Amniotic stem cell (primary cell): ENCODE measurements at places on chromosomes 3 and 15.

DNA sequence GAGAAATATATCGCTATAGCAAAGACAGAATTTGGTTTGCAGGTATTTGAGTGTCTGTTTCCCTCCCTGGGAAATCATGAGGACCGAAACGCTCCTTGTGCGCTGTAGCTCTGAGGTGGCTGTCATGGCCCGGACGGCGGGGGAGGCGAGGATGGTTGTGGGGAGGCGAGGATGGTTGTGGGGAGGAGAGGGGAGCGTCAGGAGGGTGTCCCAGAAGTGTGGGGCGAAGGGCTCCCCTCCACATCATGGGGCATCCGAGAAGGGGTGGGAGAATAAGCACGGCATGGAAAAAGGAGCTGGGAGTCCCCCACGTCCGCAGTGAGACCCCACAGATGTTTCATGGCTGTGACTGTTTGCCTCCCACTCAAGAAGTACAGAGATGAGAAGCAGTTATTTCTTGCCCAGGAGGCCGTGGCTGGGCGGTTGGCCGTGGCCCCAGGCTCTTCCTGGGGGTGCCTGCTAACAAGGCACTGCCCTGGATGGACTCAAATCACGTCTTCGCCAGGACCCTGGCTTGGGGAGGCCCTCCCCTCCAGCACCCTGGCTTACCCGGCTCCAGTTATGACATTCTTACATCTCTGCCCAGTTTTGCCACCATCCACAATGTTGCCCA lies 947 bp upstream of the ATP10A start:
- no peak for DNase-seq

DNA sequence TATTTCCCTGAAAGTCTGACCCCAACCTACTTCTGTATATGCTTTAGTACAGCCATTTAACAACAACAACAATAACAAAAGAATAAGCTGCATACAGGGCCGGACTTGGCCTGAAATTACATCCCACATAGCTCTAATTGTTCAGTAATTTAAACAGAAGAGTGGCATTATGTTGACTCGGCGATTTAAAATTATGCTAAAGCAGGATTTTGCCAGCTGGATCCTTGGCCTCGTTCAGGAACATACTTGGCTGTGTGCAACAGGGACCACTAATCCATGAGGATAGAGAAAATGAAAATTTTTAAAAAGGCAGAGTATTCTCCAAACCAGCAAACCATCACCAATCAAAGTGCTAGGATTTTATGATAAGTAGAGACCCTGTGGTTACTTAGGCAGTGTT lies 433.1 kb upstream of the RBMS3 start:
- no peak for DNase-seq

DNA sequence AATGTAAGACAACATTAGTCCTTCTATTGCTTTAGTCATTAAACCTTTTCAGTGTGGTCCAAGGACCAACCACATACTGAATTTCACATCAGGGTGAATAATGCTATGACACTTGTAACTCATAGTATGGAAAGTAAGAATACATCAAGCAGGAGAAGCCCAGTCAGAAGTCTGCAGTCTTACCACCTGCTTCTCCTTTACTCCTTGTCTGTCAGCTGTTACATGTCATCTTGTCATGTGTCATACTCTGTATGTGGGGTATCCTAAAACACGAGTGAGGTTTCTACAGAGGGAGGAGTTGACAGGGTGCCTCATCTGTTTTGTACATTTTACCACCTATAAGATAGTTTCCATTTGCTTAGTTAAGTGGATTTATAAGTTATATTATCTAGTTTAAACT lies 32.8 kb upstream of the EID1 start:
- no peak for DNase-seq

DNA sequence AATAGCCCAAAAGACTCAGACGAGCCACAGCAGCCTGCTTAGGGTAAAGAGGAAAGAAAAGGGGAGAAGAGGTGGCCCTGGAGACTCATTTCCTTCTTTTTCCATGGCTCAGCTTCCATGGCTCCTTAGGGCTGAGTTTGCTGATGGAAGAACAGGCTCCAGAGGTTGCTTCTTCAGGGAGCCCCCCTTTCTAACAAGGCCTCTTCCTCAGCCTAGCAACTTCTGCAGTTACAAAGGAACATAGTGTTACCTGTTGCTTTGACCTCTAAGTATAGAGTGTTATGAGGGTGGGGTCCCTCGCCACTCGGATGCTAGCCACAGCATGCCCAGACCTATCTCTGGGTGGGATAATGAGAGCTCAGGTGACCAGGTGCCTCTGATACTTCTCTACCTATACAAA lies 43.2 kb upstream of the SPESP1 start:
- DNase-seq: no peak

GRCh38 chr3:113287803-113288648 lies 76.7 kb downstream of the BOC start:
- DNase-seq: peak; percentile 41

GRCh38 chr15:66770518-66771350 lies 68.7 kb downstream of the SMAD6 start:
- no peak for DNase-seq

- DNase-seq: no peak
Observed at GRCh38 chr15:99176757-99177156, 71.9 kb downstream of the SYNM start.

DNA sequence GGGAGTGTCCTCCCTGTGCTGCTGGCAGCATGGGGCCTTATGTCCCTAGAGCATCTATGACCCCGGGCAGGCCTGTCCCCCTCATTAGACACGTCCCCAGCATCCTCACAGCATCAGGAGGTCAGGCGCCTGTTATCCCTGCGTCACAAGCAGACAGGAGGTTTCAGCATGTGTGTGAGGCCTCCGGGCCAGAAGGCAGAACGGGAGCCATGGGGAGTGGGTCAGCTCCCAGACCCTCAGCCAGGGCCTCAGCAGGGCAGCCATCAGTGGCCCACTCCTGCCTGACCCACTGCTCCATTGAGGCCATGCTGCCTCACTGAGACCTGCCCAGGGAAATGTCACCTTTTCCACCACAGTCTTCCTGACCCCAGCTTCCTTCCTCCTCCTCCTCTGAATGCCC lies 71.6 kb downstream of the DNAJB8 start:
- DNase-seq: no peak

GRCh38 chr3:8112587-8112986 lies 389.0 kb upstream of the LMCD1 start:
- no peak for DNase-seq

DNA sequence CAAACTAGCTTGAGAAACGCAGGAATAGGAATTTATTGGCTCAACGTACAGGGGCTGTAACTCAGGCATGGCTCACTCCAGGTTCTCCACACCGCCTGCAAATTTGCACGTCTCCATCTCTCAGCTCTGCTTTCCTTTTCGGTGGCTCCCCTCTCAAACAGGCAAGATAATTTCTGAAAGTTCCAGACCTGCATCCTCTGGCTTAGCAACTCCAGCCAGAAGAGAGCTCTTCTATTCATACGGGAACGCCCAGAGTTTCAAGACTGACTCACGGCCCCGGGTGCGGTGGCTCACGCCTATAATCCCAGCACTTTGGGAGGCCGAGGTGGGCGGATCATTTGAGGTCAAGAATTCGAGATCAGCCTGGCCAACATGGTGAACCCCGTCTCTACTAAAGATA lies 139.7 kb upstream of the BNIP2 start:
- DNase-seq: no peak

DNA sequence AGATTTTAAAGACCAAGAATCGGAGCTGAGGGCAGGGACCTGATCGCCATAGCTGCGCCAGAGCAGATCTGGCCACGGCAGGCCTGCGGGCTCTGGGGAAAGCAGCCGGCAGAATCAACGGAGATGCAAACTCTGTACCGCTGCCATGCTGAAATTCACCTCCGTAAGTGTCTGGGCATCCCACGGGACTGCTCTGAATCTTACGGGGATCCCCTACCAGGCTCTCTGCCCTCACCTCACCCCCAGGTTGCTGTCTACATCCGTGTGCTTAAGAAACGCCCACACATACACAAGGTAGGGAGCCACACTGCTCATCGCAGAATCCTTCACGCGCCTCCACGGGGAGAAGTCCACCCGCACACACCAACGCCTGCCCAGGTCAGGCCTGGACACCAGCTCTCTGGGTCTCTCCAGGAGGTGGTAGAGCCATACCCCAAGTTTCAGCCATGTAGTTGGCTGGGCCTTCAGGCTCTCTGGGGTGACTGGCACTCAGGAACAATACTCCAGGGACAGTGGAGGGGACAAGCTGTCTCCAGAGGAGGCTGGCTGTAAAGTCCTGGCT lies 33.5 kb downstream of the FAM174B start:
- no peak for DNase-seq

DNA sequence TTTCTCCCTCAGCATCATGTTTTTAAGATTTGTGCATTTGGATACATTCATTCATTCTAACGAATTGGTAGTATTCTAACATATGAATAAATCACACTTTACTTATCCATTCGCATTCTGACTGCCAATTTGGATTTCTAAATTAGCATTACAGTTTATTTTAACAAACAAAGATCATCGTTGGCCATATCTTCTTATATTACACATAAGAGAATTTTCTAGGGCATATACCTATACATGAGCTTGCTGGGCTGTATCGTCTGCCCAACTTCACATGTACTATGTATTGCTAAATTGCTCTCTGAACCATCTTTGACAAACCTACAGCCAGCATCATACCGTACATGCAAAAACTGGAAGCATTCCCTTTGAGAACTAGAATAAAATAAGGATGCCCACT lies 265.8 kb upstream of the PPP2R3A start:
- no peak for DNase-seq

GRCh38 chr15:87151202-87151748 lies 1071.6 kb downstream of the AGBL1 start:
- DNase-seq: no peak

DNA sequence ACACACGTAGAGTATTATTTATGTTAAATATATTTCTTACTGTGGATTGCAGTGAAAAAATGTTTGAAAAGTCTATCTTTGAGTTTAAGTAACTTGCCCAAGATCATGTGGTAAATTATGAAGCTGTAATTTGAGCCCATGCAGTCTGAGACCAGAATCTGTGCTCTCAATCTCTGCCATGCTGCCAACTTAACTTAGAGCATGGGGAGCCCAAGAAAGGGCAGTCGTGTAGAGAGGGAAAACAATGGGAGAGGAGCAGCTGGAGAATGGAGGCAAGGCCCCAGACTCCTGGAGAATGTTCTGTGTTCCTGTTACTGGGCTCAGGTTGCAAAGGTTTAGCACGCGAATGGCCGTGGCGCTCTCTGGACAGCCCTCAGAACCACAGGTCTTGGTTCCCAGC lies 311.6 kb upstream of the RASGRP1 start:
- DNase-seq: no peak

- DNase-seq: no peak
Observed at GRCh38 chr3:174408310-174408709, 450.8 kb upstream of the NAALADL2 start.

GRCh38 chr3:4741404-4742307 lies 237.6 kb upstream of the BHLHE40 start:
- DNase-seq: peak; percentile 67

- DNase-seq: no peak
Observed at GRCh38 chr15:37788767-37789396, 145.6 kb upstream of the TMCO5A start.

DNA sequence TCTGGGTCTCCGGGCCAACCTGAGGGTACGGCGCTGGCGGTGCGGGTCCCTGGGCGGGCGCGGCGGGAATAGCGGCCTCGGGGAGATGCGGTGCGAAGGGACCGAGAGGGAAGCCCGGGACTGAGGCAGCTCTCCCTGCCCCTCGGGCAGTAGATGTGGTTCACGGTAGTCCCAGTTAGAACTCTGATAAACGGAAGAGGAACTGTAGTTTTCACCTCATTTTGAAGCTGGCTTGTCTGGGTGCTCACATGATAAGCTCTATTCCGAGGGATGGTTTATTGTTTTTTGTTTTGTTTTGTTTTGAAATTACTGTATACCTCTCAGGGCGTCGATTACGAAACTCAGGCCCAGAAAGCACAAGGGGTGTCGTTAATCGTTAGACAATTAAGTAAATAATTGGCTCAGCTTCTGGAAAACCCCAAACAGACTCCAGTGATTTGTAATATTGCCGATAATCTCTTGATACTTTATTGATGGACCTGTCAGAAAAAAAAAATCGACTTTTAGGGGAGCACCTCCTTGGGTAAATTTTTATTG lies 413 bp downstream of the NUSAP1 start:
- no peak for DNase-seq

DNA sequence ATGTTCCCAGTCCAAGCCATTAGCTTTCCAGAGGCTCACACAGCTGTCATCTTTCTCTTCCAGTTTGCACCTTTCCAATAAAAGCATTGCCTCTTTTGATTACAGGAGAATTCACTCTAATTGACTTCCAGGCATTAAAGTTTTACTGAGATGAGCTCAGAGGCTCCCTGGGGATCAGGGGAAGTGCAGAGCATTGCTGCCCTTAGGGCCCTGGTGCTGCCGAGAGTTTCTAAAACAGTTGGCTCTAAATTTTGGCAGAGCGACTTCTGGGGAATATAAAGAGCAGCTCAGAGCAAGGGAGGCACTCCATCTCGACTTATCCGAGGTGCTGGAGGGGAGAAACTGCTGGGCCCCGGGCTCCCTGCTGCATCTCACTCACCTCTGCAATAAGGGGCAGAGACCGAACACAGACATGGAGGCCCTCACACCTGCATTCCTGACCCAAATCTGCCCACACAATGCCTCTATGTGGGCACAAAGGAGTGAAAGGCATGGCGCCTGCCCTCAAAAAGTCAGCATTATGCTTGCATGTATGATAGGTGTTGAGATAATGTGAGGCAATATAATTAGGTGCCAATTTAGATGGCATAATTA lies 61.7 kb downstream of the SCN11A start:
- DNase-seq: no peak

GRCh38 chr3:170454509-170454908 lies 35.8 kb downstream of the CLDN11 start:
- no peak for DNase-seq

DNA sequence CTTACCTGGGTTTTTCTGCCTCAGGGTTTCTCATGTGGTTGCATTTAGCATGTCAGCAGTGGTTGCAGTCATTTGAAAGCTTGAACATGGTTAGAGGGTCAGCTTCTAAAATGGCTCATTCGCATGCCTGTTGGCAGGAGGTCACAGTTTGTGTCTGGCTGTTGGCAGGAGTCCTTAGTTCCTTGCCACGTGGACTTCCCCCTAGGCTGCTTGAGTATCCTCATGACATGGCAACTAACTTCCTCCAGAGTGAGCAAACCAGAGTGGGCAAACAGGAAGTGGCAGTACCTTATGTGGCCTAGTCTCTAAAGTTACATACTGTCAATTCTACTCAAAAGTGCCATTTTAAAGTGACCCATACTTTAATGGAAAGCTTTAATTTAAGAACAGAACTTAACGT lies 3.4 kb upstream of the UNC13C start:
- DNase-seq: no peak

DNA sequence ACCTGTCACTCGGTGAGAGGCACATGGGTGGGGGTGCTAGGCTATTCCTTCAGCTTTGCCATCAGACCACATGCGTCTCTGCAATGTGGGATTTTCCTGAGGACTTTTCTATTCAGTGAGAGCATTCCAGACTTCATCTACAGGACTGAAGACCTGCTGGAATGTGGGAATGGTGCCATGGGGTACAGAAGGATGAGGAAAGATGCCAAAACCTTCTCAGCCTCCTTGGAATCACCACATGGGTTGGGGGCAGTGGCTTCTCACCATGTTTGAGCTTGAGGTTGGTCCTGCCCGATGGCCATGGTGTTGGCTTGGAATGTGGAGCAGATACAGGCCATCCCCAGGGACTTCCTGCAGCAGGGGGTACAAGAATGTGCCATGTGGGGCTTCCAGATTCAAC lies 80.9 kb upstream of the KLF13 start:
- DNase-seq: no peak

GRCh38 chr3:111373239-111373638 lies 168.8 kb upstream of the CD96 start:
- DNase-seq: no peak
